ENCODE measurements at places on chromosomes 1 and 21.

DNA sequence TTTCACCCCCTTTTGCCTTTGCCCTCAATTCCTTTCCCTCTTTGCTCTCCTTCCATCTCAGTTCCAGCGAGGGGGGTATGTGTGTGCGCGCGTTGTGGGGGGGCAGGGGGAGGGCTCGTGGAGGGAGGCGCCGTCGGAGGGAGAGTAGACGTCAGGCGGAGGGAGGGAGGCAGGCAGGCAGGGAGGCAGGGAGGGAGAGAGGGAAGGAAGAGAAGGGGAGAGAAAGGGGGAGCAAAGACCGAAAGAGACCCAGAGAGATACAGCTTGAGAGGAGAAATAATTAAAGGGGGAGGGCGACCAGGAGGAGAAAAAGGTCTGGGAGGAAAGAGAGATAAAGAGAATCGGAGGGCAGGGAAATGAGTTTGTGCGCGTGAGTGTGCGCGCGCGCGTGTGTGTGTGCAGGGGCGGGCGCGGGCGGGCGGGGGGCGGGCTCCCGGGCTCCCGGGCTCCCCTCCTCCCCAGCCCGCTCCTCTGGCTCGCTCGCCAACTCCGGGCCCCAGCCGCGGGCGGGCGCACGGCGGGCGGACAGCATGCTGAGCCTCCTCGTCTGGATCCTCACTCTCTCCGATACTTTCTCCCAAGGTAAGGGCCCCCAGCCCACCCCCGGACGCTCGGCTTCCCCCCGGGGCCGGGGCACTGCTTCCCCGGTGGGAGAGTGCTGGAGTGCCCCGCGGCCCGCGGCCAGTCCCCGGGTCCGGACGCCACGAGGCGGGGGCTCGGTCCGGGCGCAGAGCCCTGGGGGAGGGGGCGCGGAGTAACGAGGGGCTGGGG, at the start of gene KIRREL1:
KIRREL1 (plus strand) TSS at position 499 of the 771 bp plus-strand sequence; CDS start at position 531, 32 bp downstream.
- DNase-seq = no peak

- no peak for DNase-seq
Observed at GRCh38 chr1:9960011-9960410, 16.7 kb downstream of the NMNAT1 start.

- no peak for DNase-seq
Observed at GRCh38 chr21:26055841-26056264, 114.7 kb downstream of the APP start.

DNA sequence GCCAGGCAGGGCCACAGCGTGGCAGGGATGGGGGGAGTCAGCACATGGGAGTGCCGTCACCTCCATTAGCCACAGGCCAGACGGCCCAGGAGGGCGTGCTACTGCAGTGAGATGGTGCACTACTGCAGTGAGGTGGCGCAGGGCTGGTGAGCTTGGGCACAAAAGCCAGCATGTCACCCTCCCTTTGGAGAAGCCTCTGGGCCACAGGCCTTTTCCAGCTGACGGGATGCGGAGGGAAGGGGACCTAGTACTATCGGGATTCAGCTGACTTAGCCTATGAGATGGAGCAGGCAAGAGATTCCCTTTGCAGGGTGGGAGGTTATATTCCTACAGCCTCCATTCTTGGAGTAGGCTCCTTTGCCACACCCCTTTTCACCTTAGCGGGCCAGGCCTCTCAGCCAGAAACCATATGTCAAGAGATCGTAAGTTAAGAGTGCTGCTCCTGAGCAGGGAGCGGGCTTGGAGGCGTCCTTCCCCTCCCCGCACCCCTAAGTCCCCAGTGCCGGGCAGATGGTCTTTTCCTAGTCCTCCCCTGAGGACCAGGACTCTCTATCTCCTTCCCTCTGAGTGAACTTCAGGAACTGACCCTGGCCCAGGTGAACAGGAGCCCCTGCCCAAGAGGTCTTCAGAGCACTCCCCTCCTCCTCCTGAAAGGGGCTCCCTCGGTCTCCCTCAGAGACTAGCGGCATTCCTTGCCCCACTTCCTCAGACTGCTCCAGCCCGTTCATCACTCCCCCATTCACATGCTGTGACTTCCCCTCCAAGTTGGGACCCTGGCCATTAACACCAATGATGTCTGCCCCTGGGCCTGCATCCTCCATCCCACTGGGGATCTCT, 8.2 kb downstream of the NES start:
- DNase-seq = no peak

DNA sequence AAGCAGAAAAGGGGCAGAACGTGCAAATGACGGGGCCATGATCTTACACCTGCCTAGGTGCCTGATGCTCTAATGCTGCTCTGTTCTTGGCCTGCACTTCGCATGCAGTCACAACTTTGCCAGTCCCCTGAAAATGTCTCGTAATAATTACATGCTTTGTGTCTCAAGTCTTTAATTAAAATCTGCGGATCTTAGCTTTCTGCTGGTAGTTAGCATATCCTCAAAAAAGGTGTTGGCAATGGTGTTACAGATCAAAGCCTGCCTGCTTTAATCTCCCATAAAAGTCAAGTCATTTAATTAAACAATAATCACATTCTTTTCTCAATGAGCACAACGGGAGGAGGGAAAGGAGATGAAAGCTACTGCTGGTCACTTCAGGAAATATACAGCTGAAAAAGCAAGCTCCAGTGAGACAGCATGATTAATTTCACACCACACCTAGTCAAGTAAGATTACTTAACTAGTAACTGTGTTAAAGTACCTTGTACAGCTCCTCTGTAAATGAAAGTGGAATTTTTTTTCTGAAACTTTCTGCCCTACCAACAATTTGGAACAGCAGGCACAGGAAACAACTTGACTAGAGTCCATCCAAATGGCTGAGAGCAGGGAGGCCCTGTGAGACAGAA, 45.8 kb downstream of the STX6 start:
- no peak for DNase-seq

- DNase-seq = no peak
Observed at GRCh38 chr1:228083871-228084278, 1.4 kb downstream of the ARF1 start.

DNA sequence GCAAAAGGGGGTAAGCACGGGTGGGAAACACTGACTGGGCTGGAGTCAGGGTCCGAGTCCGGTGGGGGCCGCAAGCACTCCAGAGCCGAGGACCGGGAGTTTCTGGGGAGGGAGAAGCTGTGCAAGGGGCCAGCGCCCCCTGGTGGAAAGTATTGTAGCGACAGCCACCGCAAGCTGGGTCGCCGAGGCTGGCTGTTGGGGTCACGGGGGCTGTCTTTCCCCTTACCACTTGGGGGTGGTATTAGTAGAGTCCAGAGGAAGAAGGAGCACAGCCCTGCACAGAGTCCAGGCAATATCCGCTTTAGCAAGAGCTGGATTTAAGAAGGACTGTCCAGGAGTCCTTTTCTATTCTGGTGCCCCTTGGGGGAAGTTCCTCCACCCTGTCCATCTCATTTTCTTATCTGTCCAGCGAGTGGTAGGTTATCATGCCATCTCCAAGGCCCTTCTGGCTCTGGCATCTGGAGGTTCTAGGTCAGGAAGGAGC, 17.9 kb upstream of the ETV3 start:
- DNase-seq = peak; percentile 72

- no peak for DNase-seq
Observed at GRCh38 chr21:45465105-45465504, 60.1 kb downstream of the COL18A1 start.
